ENCODE measurements at places on chromosomes 5 and 9. TPM values are rescaled to one million over a fixed set of nuclear protein-coding genes. Genes with fewer than 3 reads are reported as not detected.
A peak's percentile ranks its signal among the peaks of the same experiment; 100 is the strongest.

Gene MED10
- 11.5 TPM for total RNA-seq

Gene TAF11L5
- total RNA-seq: not detected

GRCh38 chr5:178420354-178420781 lies 169.8 kb downstream of the COL23A1 start:
- DNase-seq: no peak

Gene RASGEF1C
- not detected for total RNA-seq

- DNase-seq: peak; percentile 20
Measured at GRCh38 chr5:143644727-143645126, 167.2 kb upstream of the HMHB1 start.

- no peak for DNase-seq
Measured at GRCh38 chr5:175738126-175738525, 80.3 kb downstream of the HRH2 start.

DNA sequence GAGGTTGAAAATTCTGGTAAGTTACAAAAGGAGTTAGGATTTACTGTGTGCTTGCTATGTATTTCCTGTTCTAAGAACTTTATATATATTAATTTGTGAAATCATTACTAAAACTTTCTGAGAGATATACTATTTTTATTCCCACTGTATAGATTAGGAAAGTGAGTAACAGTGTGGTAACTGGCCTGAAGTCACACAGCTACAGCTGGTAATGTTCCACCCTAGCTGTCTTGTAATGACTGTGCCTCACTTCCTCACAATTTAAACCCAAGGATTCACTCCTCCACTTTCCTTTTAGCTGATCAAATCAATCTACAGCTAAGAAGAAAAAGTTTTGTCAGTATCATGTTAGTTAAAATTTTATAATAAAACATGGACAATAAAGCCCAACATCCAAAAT lies 278.8 kb downstream of the GAS1 start:
- peak; percentile 61 for DNase-seq

Gene PTGR1
- 74.9 TPM for total RNA-seq

DNA sequence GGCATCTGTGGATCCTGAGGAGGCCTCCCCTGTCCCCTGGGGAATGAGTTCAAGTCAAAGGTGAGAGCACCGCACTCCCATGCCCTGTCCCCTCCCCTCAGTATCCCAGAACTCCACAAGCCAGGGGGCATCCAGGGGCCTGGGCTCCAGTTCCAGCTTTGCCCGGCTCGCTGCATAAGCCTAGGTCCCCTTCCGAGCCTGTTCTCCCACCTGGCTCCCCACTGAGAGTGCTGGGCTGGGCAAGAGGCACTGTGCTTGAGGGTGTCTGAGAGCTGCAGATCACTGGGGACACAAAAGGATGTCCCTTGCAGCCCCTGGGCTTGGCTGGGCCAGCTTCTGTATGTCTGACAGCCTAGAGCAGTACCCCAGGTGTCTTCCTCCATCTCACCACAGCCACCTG lies 4.6 kb downstream of the DOK3 start:
- no peak for DNase-seq

GRCh38 chr9:86978922-86979474 lies 31.7 kb upstream of the GAS1 start:
- no peak for DNase-seq

Gene FGF10
- not detected for total RNA-seq

GRCh38 chr9:70601000-70601951 lies 186.8 kb upstream of the KLF9 start:
- DNase-seq: peak; percentile 96

DNA sequence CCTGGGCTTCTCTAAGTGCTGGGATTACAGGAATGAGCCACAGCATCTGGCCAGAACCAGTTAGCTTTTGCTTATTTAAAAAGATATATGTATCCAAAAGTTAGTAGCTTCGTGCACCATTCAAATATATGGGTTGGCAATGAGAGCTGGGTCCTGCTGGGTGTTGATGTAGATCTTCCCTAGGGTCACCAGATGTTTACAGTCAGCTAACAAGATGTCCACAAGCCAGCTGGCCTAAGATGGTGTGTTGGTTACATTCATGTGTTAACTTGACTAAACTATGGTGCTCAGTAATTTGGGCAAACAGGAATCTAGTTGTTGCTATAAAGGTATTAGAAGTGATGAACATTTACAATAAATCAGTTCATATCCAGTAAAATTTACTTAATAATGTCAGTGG lies 948.6 kb upstream of the EDIL3 start:
- DNase-seq: no peak

Gene PDE6A
- total RNA-seq: not detected

Gene ADAMTS16
- total RNA-seq: 0.13 TPM

DNA sequence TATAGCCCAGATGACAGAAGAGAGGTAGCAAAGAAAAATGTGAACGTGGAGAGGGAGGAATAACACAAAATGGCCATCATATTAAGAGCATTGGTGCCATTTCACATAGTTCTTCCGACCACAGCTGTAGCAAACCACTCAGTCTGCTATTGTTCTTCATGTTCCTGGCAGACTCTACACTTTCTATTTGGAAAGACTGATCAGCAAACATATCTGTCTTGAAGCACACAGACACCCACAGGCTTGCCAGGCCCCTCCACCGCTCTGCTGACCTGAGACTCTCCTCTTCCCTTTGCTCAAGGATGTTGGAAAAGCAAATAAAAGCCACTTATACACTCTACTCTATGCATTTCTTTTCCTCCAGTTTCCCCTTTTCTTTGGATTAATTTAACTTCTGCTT lies 298.0 kb downstream of the FBXL7 start:
- no peak for DNase-seq

Gene CCDC192
- not detected for total RNA-seq

Gene IL17B
- not detected for total RNA-seq

GRCh38 chr5:105659396-105659795 lies 2011.3 kb downstream of the EFNA5 start:
- DNase-seq: no peak

DNA sequence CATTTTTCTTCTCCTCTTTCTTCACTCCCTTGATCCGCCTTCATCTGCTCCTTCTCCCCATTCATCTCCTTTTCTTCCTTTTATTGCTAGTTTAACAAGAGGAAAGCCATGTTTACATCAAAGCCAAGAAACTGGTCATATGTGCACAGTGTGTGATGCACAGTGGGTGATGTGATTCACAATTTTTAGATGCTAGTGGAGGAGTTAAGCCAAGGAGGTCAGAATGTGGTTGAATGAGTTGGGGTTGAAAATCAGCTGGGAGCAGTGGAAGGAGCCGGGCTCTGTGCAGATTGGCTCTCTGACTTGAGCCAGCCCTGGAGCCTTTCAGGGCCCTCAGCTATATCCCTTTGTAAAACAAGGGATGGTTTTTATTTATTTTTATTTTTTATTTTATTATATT lies 7.3 kb downstream of the ACER2 start:
- peak; percentile 61 for DNase-seq

Measured in GM23248 (cell line).